ENCODE measurements at places on chromosomes 6 and 20.

GRCh38 chr6:35299674-35300073, 2.1 kb downstream of the DEF6 start:
- DNase-seq: peak; percentile 50

DNA sequence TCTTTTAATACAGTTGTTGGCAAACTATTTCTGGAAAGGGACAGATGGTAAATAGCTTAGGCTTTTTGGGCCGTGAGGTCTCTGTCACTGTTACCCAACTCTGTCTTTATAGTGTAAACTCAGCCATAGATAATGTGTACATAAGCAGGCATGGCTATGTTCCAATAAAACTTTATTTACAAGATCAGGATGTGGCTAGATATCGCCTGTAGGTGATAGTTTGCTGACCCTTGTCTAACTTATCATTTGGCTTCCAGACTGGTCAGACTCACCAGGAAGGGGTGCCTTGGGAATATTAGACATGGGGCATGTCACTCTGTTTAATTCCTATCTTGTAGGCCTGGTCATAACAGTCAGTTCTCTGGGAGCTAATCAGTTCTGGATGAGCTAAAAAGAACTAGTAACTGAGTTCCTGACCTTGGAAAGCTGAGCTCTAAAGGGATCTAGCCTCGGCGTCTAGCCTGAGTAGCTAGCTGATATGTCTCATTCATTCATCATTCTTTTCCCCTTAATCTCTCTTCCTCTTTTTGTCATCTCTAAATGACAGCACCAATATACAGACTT, 163.6 kb downstream of the SLC16A10 start:
- no peak for DNase-seq

GRCh38 chr6:160931378-160932310, 59.9 kb upstream of the MAP3K4 start:
- DNase-seq: no peak

DNA sequence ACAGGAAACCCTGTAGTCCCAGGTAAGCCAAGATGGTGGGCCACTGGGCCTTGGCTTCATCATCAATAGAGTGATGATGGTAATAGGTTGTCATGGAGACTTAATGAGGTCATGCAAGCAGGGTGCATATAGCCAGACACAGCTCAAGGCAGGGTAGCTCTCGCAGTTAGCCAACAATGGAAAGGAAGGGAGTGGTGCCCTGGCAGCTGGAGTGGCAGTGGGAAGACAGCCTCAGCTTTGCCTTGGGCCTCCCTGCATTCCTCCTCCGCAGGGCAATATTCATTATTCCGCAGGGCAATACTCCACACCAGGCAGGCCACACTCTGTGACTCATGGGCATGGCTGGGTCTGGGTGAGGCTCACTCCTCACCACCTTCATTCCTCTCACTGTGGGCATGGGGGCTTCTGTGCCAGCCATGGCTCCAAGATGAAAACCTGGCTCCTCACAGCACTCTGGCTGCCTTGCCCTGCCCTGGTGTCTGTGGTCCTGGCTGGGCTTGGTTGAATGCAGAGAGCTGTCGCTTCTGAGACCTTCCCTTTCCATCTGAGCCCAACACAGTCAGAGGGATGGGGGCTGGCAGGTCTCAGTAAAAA, 163.1 kb upstream of the PMEPA1 start:
- DNase-seq: no peak

DNA sequence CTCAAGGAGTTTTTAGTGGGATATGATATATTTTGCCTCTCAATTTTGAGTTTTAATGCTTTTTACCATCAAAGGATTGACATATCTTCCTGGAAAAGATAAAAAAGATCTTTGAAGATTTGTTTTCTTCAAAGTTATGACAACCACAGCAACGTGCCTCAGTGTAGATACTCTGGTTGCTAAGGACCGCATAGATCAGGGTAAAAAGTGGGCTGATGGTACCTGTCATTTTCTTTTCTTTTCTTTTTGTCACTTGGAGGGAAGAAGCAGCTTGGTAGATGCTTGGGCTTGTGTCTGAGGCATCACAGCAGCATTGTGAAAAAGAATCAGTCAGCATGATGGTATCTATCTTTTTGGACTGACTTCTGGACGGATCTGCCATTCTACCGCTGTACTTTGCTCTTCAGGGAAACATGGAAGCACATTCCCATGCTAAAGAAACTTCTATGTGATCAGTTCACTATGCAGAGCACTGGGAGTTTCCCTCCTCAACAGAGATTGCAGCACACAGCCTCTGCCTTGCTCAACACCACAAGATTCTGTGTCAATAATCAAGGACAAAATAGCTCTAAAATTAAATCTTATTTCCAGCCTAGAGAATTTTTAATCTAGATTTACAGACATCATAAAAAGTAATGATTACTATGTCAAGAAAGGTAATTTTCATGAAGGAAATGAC, 54.8 kb upstream of the SGK1 start:
- DNase-seq: no peak

Measured in stimulated activated CD4-positive, alpha-beta T cell treated with anti-CD3 and anti-CD28 coated beads, Interleukin-2, amount 100 ng/mL, for 24 hours (primary cell).